ENCODE measurements at places on chromosomes 13 and 19. TPM values are rescaled to one million over a fixed set of nuclear protein-coding genes. Genes with fewer than 3 reads are reported as not detected.

TMEM150B gene
- not detected for total RNA-seq

GRCh38 chr13:114173745-114174144, 5.3 kb upstream of the CFAP97D2 start:
- no peak for DNase-seq

DNA sequence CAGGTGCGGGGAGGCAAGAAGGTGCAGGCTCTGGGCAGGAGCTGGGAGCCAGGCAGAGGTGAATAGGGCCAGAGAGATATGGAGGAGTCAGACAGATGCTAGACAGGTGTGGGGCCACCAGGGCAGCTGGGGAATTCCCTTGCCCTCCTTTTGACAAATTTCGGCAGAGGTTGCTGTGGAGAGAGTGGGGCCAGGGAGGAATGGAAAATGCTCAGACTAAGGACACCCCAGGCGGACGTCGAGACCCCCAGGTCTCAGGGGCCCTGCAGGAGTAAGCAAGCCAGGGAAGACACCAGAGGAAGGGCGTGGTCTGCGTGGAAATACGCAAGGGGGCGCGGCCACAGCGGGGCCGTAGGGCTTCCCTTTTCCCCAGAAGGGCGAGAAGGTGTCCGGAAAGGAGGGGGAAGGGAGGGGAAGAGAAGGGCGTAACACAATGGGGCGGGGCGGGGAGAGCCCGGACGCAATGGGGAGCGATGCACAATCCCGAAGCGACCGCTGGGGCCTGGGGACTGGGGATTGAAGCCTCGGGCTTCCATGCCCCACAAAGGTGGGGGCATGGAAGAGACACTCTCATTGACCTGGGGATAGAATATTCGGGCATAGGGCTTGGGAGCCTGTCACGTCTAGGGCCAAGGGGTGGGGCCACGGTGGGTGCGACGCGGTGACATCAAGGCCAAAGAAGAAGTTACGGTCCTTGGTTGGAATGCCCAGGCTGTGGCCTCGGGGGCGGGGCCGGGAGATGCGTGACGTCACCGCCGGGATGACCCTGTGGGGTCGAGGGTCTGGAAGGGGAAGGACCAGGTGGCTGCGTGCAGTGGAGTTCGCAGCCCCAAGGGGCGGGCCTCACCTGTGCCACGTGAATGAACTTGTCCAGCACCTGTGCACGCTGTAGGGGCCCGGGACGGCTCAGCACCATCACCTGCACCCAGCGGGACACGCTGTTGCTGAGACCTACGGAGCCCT, 8.2 kb downstream of the RASGRP4 start:
- peak; percentile 11 for DNase-seq

NPAS1 gene
- total RNA-seq: 1.1 TPM

- peak; percentile 70 for DNase-seq
Measured at GRCh38 chr13:46057256-46058015, 4.9 kb upstream of the ZC3H13 start.
